K562 (cell line): ENCODE measurements at places on chromosomes 13 and 19.

- DNase-seq = no peak
Observed at GRCh38 chr13:44868397-44868796, 120.9 kb downstream of the NUFIP1 start.

GRCh38 chr13:49836516-49836915 lies 44.0 kb upstream of the KPNA3 start:
- DNase-seq = no peak

DNA sequence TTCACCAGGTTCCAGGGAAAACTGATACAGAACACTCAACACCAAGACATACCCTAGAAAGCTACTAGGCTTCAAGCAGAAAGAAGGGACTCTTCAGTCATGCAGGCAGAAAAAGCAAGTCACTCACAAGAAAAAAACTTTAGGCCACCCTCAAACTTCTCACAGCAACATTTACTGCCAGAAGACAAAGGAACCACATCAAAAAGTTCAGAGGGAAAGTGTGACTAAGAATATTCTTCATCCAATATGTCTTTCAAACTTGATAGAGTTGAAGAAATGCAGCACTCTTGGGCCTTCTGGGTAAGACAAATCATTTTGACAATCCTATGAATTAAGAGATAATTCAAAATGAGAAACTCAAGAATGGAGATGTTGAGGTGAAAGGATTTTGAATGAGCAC lies 7.7 kb downstream of the DZIP1 start:
- no peak for DNase-seq

GRCh38 chr13:87322386-87322785 lies 348.8 kb upstream of the SLITRK5 start:
- no peak for DNase-seq

DNA sequence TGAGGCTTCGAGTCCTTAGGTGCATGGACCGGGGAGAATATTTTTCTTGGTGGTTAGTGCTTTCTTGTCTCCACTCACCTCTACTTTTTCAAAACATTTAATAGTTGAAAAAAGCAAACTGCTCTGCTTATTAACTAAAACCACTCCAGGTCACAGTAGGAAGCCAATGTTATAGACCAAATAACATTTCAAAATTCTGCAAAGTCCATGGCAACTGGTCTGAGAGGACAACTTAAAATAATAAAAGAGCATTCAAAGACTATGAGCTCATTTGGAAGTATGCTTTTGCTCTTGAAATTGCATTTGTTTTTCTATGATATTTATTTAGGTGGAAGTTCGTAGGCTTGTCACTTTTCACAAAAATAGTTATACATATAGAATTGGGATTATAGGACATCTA lies 483.0 kb downstream of the DCT start:
- no peak for DNase-seq

DNA sequence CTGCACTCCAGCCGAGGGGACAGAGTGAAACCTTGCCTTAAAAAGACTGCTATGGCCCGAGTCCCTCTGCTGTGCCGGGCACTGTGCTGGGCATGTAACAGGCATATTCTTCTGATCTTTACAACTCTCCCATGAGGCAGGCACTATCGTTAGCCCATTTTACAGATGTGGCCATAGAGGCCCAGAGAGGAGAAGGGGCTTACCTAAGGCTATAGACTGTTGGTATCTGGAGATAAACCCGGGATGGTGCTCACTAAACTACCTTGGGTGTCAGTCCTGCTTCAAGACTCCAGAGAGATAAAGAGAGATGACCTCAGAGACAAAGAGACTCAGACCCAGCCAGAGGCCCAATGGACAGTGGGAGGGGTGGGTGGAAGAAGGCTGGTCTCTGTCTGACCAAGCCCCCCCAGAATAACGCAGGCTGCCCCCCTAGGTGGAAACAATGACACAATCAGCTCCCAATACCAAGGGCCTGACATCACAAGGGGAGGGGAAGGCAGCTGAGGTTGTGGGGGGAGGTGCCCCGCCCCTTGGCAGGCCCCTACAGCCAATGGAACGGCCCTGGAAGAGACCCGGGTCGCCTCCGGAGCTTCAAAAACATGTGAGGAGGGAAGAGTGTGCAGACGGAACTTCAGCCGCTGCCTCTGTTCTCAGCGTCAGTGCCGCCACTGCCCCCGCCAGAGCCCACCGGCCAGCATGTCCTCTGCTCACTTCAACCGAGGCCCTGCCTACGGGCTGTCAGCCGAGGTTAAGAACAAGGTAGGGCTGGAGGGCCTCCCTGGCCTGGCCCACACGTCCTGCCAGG lies at the start of gene CNN1:
Gene CNN1 (plus strand): TSS at position 620 of the 805 bp plus-strand sequence. CDS start 77 bp downstream, at position 697.
- DNase-seq = peak; percentile 79

DNA sequence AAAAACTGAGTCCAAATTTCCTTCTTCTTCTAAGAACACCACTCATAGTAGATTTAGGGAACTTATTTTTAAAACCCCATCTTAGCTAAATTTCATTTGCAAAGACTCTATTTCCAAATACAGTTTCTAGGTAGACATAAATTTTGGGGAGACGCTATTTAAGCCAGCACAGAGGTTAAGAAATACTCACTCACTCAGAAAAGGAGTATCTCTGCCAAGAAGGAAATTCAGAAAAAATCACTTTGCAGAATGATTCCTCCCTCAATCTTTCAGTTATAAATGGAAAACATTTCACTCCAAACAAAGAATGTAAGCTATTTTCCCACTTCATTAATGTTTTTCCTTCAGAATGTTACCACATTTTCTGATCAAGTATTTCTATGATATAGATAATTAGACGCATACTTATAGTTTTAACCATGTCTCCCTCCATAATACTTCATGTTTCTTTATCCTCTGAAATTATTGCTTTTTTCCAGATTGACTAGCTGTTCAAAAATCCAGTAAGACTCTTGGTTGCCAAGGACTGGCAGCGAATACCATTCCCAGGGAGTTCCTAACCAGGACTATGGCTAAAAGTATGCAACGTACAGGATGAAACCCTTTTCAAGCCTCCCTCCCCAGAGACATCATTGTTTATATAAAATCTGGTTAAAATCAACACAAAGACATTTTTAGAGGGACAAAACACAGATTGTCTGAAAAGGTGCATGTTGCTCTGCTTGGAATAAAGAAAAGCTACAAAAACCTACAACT lies 52.5 kb upstream of the RXFP2 start:
- DNase-seq = no peak

DNA sequence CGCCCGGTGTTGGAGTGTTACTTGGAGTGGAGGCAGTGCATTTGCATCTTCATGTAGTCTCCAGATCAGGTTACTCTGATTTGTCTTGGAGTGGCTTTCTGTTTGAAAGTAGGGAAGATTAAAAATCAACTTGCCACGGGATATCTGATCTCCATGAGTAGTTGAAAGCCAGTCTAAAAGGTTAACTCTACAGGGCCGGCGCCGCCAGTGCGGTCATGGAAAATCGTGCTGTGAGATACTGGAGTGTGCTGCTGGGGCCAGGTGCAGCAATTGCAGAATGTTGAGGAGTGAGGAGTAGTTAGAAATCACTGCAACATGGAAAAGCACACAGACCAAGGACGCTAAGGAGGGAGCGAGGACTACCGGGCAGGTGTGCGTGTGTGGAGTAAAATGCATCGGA lies 175.0 kb downstream of the STK24 start:
- no peak for DNase-seq

- peak; percentile 43 for DNase-seq
Observed at GRCh38 chr13:78121459-78122348, 203.1 kb upstream of the EDNRB start.

DNA sequence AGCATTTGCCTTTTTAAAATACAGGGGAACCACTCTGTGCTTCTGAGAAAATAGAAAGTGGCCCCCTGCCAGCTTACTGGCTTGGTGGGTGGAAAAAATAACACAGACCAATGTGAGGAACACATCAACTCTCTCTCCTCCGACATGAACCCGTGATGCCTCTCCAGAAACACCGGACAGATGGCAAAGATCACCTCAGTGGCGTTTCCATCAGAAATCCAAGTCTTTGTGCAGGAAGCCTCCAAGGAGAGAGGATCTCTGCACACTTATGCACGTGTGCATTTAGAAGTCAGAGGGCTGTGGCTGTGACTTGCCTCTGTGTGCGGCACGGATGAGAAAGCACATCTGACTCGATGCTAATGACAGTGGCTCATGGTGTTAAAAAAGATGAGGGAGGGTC lies 112.3 kb upstream of the KLF12 start:
- no peak for DNase-seq

DNA sequence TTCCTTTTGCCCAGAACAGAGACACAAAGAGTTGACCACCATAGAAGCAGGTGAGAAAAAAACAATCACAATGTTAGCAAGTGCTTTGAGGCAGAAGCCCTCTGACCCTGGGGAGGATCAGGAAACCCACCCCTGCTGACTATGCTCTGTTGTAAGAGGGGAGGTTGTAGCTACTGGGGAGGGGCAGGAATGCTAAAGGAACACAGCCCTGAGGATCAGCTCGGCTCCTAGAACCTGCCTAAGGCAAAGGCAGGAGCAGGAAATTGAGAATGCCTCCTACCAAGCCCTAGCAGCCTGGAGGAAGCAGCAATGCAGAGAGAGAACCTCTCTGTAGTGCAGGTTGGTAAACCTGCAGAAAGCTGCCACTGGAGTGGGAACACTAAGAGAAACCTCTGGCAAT lies 624.0 kb upstream of the KLF12 start:
- DNase-seq = no peak

- DNase-seq = peak; percentile 96
Observed at GRCh38 chr19:11203194-11204075, 6.1 kb upstream of the KANK2 start.

DNA sequence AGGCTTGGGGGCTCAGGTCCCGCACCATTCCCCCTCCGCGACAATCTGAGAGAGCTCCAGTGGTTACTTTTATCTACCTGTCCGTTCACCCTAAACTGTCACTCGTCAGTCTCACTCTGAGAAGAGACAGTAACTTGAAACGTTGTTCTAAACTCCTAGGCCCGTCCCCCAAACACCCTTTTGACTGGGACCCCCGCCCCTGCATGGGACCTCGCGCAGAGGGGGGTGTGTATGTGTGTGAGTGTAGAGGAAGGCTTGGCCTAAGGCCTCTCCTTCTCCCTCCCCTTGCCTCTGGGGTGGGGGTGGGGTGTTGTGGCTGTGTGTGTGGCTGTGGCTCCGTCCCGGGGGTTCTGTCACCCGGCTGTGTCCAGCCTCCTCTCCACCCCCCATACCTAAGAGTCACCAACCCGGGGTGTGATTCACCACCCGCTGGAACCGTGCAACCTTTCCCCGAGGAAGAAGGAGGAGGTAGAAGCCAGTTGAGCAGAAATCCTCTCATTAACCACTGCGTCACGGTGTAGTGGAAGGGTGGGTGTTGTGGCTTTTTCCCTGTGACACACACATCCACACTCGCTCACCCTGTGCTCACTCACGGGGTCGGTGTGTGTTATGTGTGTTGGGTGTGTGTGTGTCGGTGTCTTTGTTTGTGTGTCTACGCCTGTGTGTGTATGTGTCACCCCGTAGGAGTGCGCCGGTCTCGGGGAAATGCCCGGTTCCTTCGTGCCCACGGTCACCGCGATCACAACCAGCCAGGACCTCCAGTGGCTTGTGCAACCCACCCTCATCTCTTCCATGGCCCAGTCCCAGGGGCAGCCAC lies 2.4 kb downstream of the FOSB start:
- peak; percentile 47 for DNase-seq

DNA sequence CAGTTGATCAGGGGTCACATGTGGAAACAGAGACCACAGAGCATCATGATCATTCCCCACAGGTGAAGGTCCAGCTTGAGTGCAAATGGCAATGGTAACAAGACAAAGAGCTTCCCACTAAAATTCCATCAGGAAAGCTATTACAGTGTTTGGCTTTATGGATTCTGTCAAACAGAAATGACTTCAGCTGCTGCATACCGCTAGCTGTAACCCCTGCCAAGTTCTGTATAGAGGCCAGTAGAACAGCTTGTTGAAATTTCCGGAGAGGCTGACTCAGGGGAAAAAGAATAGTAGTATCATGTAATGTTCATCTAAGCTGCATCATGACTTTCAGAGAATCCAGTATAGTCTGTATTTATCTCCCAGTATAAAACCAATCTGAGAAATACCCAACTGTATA lies 1704.7 kb downstream of the SLITRK5 start:
- DNase-seq = no peak

GRCh38 chr13:97629601-97630272 lies 195.8 kb downstream of the RAP2A start:
- no peak for DNase-seq

GRCh38 chr13:76635232-76636230 lies 250.7 kb downstream of the KCTD12 start:
- no peak for DNase-seq

DNA sequence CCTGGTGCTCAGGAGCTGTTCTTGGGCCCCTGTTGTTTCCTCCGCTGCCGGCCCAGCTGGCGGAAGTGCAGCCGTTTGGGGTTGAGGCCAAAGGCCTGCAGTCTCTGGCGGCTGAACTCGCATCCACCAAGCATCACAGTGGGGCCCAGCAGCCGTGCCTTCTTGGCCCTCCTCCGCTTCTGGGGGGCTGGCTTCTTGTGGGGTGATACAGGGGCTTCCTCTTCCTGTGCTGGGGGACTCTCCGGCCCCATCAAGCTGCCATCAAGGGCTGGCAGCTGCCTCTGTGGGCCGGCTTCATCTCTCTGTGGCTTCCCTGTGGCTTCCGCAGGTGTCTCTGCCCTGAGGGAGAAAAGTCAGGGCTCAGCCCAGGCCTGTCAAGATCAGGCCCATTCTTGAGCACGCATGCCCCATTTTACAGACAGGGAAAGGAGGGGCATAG lies 10.3 kb downstream of the ATG4D start:
- no peak for DNase-seq

DNA sequence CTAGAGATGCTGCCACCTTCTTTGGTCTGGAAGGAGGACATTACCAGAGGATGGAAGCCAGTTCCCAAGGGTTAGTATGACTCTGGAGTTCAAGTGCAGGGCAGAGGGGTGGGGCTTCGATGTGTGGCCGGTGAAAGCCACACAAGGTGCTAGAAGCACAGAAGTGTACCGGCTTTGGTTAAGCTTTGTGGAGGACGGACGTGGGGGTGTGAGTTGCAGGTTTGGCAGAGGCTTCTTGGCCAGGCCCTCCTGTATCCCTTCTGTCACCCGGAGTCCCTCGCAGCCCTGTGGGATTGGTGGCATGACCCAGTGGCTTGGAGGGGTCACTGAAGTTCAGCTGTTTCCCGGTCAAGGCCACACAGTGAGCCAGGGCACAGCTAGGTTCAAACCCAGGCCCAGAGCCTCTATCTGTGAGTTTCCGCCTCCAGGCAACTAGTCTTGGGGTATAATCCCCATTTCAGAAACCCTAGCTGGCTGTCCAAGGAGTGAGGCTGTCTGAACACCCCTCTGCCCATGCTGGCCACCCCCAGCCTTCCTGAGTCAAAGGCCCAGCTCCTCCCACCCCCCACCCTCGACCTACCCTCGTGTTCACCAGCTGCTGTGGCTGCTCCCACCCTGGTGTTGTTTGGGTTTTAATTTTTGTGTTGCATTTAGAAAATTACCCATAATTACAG lies 4.6 kb upstream of the SSBP4 start:
- DNase-seq = peak; percentile 91

DNA sequence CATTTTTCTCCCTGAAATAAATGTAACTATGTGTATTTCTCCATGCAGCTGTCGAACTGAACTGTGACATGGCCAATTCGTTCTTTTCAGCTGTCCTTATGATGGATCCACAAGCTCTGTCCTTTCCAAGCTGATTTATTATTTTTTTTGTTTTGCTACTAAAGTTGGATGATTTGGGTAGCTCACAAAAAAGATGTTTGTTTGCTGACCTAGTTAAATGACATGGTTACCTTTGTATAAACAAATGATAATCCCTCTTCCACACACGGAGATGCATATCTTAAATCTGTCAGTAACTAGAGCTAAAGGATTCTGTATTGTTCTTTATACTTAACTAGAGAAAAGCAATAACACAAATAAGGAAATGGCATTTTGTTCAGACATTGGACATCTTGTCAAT lies 884.3 kb upstream of the PCDH20 start:
- DNase-seq = no peak
